ENCODE measurements at places on chromosomes 5 and 9.

DNA sequence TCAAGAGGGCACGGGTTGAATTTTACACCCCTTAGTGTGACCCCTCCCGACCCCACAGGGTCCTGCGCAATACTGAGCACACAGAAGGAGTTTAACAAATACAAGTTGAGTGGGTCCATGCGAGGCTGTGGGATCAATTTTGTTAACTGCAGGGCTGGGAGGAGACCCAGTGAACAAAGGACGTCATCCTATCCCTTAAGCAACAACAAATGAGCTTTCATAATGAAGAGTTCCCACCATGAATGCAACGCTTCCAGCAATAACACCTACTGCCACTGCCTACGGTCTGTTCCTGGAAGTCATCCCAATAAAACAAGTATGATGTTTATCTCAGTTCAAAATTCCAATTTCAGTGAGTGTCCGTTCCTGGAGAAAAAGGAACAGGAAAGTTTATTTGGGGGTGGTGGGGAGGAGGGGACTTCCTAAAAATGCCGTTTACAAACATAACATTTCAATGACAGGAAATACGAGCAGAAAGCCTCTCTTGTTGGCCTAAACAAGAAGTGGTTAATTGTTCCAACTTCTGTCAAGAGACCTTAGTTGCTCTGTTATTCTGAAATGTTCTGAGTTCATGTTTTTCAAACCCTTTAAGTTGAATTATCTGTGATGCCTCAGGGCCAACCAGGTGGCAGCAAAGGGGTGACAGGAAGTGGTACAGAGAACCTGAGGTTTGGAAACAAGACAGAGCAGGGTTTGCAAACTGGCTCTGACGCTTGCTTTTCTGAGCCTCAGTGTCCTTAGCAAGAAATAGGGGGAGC is 65.8 kb upstream of the PLPP6 start:
- no peak for DNase-seq

GRCh38 chr9:101235105-101235866 is 149.5 kb downstream of the BAAT start:
- no peak for DNase-seq

DNA sequence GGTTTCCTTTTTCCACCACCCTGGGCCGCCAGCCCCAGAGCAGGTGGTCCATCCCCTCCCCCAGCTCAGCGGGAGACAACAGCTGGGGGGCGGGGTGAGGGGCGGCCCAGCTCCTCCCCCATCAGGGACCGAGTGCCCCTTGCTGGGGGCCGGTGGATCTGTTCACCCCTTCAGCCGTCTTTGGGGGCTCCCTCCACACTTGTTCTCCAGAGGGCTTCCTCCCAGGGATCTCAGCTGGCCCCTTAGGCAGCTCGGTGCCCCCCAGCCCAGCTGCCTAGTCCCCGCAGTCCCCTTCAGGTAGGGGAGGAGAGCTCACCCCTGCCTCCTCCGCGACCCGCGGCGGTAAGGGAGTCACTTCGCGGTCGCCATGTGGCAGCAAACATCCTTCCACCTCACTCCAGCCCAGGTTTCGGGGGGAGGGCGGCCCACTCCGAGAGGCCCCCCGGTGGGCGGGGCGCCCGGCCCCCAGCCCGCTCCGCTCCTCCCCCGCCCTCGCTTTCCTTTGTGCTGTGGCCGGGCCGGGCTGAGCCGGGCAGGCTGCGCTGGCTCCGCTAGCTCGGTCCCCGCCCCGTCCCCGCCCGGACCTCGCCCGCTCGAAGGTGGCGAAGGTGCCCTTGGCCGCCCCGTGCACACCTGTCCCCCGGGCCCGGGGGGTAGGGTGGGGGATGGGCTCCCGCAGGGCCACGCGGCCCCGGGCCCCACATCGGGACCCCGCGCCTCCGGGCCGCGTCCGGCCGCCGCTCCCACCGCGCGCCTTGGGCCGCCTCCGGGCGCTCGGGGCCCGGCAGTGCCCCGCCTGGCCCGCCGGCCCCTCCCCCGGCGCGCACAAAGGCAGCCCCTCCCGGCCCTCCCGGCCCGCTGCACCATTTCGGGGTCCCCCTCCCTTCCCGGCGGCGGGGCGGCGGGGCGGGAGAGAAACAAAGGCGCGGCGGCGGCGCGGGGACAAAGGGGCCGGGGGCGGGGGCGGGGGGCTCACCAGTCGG is 683 bp downstream of the DBN1 start:
- DNase-seq = no peak

GRCh38 chr9:36855448-36856315 is 178.4 kb downstream of the PAX5 start:
- DNase-seq = peak; percentile 63

DNA sequence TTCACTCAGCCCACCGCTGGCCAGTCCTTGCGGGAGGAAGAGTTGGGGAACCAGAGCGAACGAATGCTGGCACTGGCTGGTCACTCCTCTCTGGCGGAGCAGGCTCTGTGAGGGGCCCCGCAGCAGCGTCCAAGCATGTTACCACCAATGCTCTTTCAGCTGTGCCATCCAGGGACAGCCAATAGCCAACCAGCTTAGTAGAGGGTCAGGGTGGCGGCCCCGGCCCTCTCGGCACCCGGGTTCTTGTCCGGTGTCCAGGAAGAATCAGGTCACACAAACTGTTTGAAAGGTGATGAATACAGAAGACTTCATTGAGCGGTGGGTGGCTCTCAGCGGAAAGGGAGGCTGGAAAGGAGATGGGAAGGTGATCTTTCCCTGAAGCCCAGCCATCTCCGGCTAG is 135.3 kb downstream of the EGFLAM start:
- DNase-seq = no peak

GRCh38 chr5:6216471-6217075 is 161.8 kb downstream of the MED10 start:
- DNase-seq = no peak

DNA sequence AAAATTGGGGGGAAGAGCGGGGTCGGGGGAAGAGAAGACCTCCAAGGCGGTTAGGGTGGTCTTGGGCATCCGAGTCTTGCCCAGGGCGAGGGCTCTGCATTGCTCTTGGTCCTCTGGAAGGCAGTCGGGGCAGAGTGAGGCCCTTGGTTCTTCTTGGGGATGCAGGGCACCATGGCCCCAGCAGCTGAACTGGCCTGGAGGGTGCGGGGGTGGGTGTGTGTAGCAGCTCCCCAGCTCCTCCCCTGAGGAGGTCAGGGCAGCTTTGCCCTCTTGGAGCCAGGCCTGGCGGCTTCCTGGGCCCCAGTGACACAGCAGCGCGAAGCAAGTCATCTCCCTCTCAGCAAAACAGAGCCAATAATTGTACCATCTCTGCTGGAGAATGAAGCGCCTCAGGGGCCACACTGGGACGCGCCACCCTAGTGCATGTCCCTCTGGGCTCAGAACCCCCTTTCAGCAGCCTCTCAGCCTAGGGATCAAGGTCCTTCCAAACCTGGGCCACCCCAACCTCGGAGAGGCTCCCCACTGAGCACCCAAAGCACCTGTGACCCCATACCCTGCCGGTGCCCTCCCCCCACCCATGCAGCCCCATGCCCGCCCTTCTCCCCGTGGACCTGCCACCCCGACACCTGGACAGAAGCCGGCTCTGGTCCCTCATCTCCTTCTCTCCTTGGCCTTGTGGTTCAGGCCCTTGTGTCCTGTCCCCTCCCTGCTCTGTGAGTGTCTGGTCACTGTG is 10.4 kb upstream of the RXRA start:
- no peak for DNase-seq

GRCh38 chr9:16628413-16628812 is 242.1 kb downstream of the BNC2 start:
- DNase-seq = no peak

GRCh38 chr5:978693-979092 is 29.9 kb upstream of the NKD2 start:
- no peak for DNase-seq

- DNase-seq = no peak
Measured at GRCh38 chr9:136377341-136378169, 4.1 kb upstream of the CARD9 start.

DNA sequence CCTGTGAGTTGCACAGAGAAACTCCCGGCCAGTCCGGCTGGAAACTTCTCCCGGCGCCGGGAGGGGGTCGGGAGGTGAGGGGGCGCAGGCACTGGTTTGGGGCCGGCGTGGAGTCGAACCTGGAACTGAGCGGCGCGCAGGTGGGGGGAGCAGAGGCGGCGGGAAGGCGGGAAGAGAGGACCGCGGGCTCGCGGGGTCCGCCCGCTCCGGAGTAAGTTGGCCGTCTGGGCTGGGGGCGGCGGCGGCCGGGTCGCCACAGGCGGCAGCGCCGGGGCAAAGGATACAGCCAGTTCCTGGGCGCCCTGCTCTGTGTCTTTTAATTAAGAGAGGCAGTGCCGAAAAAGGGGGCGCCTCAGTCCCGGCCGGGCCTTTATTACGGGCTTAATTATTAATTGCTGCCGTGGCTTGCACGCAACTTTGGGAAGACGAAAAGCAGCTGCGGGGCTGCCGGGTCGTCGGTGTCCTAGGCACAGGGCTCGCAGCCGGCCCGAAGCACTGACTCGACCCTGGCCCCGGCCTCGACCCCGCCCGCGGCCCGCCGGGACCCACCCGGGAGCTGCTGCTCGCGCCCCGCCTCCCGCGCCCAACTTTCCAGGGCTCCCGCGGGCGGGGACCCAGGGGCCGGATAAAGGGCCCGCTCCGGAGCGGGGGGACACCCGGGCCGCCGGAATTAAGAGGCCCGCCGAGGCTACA is 1.1 kb downstream of the NTNG2 start:
- no peak for DNase-seq

GRCh38 chr5:11323761-11324160 is 562.7 kb upstream of the DAP start:
- no peak for DNase-seq

GRCh38 chr9:89483592-89484474 is 14.1 kb downstream of the SEMA4D start:
- no peak for DNase-seq

- DNase-seq = no peak
Measured at GRCh38 chr9:87498811-87499360, 1.2 kb downstream of the DAPK1 start.

DNA sequence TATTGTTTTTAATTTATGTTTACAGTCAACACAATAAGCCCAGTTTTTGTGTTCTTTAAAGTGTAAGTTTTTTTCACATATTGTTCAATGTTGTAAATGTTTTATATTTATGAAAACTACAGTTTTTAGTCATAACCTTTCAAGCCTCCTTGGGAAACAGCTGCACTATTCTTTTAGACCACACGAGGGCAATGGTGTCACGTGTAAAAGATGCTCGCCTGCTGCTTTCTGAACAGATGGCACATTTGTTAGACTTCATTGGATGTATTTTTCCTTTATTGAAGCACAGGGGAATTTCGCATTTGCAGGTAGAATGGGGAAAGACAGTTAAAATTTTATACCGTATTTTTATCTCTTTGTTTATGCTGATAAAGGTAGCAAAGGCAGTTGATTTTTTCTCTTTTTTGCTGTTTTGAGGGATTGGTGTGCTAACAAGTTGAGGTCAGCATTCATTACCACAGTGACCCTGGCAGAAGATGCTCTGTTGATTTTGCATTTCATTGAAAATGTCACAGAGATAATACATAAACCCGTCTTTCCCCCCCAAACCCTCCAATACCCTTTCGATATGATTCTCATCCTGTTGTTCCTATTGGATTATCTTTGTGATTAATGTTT is 59.0 kb downstream of the MAT2B start:
- DNase-seq = no peak
